CD4-positive, alpha-beta T cell treated with Interleukin-15 for 4 hours (primary cell): ENCODE measurements at places on chromosomes 7 and 10.

GRCh38 chr10:116687633-116688032, 54.7 kb downstream of the HSPA12A start:
- DNase-seq = no peak

- DNase-seq = no peak
Measured at GRCh38 chr10:120067427-120067826, 174.9 kb downstream of the SEC23IP start.

DNA sequence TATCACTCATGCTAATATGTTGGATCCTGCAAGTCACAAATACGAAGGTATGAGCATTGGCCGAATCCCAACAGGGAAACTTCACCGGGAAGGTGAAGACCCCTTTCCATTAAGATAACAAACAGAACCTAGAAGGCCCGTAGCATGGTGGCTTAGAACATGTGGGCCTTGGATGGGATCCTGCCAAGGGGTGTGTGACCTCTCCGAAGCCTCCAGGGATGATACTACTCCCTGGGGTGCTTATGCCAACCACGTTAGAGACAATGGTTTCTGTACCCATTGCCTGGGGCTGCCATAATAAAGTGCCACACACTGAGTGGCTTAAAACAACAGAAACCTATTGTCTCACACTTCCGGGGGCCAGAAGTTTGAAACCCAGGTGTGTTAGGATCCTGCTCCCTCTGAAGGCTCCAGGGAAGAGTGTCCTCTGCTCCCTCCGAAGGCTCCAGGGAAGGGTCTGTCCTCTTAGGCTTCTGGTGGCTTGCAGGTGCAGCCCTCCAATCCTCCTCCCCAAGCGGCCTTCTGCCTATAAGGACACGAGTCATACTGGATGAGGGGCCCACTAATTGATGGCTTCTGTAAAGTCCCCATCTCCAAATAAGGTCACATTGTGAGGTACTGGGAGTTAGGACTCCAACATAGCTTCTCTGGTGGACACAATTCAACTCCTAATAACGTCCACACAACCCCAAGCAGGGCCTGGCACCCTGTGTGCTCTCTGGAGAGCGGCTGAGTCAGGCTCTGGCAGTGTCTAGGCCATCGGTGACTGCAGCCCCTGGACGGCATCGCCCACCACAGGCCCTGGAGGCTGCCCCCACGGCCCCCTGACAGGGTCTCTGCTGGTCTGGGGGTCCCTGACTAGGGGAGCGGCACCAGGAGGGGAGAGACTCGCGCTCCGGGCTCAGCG, 992 bp upstream of the MGMT start:
- no peak for DNase-seq

DNA sequence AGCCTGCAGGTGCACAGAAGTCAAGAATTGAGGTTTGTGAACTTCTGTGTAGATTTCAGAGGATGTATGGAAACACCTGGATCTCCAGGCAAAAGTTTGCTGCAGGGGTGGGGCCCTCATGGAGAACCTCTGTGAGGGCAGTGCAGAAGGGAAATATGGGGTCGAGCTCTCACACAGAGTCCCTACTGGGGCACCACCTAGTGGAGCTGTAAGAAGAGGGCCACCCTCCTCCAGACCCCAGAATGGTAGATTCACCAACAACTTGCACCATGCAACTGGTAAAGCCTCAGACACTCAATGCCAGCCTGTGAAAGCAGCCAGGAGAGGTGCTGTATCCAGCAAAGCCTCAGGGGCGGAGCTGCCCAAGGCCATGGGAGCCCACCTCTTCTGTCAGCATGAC, 205.8 kb downstream of the CCSER2 start:
- no peak for DNase-seq

GRCh38 chr7:149431486-149432120, 29.3 kb downstream of the ZNF777 start:
- no peak for DNase-seq

DNA sequence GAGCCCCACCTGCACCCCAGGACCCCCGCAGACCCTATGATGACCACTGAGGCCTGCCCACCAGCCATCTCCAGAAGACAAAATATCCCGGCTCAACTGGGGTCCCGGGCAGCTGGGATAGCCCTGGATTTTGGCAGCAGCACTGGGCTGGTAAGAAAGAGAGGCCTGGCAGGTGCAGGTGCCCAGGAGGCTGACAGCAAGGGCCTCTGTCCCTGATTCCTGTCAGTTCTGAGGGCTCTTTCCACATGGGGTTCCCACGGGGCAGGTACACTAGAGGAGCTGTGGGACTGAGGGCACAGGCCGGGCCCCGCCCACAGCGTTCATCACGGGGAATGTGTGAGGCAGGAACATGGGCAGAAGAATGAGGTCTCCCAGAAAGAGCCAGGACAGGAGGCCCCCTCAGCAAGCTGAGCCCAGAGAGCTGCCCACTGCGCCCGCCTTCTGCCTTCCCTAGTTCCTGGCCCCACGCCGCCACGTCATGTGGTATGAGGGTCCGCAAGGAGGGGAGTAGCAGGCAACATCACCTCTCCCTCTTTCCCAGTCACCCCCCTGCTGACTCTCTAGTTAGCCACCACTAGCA, 12.8 kb upstream of the NDST2 start:
- no peak for DNase-seq

- no peak for DNase-seq
Measured at GRCh38 chr10:63769367-63769766, 248.2 kb downstream of the REEP3 start.

DNA sequence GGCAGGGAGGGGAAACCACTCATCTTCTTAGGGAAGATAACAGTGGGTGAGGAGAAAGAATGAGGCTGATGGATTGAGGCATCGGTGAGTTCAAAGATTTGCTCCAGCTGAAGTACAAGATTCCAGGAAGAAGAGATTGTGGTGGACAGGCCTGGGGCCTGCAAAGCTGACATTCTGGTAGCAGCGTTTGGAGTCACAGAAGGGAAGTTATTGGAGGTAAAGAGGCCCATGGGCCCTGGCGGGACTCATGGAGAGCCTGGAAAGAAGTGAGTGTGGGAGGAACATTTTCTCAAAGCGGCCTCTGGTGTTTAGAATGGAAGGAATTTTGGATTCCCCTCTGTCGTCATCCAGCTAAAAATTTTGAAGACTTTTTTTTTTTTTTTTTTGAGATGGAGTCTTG, 160.0 kb upstream of the KLF6 start:
- DNase-seq = no peak

- DNase-seq = no peak
Measured at GRCh38 chr7:36717586-36717985, 6.7 kb downstream of the AOAH start.

- DNase-seq = no peak
Measured at GRCh38 chr7:36057323-36057722, 95.7 kb upstream of the EEPD1 start.

- no peak for DNase-seq
Measured at GRCh38 chr10:58180666-58181065, 87.0 kb downstream of the IPMK start.

- DNase-seq = no peak
Measured at GRCh38 chr7:78299088-78299487, 500.5 kb downstream of the PHTF2 start.

- no peak for DNase-seq
Measured at GRCh38 chr10:48606530-48607355, 1.9 kb upstream of the ARHGAP22 start.

- DNase-seq = no peak
Measured at GRCh38 chr7:90238583-90238982, 6.4 kb upstream of the CFAP69 start.
